ENCODE measurements at places on chromosomes 7 and 10.

DNA sequence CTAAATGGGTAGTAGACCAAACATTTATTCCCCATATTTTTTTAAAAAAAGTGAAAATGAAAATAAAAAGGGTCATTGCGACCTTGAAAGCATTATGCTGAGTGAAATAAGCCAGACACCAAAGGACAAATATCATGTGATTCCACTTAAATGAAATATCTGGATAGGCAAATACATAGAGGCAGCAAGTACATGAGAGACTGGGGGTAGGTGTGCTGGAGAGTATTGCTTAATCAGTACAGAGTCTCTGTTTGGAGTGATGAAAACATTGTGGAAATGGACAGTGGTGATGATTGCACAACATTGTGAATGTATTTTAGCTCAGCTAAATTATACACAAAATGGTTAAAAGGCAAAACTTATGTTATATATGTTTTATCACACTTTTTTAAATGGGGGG lies 169.4 kb downstream of the AKR1D1 start:
- H3K27me3 ChIP-seq: peaks cover 9% of the 10 kb centered on the region
- no peak overlapping the region for H3K4me3 ChIP-seq
- H3K27ac ChIP-seq: no peak overlapping the region
- DNase-seq: no peak
- no peaks in the 10 kb centered on the region for H3K36me3 ChIP-seq

DNA sequence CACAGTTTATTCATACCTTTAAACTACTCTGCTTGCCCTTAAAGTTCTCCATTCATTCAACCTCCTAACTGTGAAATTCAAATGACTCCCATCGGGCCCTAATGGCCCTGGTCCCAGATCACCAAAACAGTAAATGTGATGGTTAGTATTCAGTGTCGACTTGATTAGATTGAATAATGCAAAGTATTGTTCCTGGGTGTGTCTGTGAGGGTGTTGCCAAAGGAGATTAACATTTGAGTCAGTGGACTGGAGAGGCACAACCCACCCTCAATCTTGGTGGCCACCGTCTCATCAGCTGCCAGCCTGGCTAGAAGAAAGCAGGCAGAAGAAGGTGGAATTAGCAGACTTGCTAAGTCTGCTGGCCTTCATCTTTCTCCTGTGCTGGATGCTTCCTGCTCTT lies 80.1 kb upstream of the PLXNA4 start:
- peaks cover 18% of the 10 kb centered on the region for H3K4me1 ChIP-seq
- no peak for DNase-seq
- no peak overlapping the region for H3K27ac ChIP-seq
- H3K4me3 ChIP-seq: no peak overlapping the region
- no peaks in the 10 kb centered on the region for H3K27me3 ChIP-seq

DNA sequence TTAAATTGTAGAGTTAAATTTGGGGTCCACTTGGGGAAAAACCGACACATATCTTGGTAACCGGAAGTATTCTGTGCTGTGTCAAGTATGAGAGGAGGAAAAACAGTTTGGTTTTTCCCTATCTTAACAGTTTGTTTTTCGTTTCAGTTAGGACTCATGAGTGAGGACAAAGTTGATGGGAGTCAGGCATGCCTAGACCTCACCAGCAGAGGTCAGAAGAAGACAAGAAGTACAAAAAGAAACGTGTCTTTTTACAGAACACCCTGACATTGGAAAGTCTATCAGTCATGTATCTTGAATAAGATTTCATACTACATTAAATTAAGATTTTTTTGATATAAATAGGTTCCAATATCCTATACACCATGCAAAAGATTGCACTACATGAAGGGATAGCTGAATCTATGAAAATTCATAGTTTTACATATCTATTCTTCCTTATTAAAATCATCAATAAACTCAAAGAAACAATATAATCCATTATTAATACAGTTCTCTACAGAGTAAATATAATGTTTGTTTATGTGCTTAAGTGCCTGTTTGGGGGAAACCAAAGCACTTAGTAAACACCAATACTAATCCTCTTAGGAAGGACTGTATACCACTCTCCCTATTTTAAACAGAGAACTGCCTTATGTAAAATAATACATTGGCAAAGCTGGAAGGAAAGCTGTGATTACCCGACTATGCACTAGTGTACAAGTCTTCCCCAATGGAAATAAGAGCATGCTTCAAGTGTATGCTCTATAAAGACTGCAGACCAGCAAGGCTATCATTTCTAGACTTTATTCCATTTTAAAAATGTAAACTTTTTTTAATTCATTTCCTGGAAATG lies 95.6 kb downstream of the USP6NL start:
- no peak for DNase-seq
- H3K27me3 ChIP-seq: peaks cover 16% of the 10 kb centered on the region
- H3K27ac ChIP-seq: no peak overlapping the region
- H3K4me3 ChIP-seq: no peak overlapping the region
- no peaks in the 10 kb centered on the region for H3K4me1 ChIP-seq
- peaks cover 2% of the 10 kb centered on the region for H3K36me3 ChIP-seq

DNA sequence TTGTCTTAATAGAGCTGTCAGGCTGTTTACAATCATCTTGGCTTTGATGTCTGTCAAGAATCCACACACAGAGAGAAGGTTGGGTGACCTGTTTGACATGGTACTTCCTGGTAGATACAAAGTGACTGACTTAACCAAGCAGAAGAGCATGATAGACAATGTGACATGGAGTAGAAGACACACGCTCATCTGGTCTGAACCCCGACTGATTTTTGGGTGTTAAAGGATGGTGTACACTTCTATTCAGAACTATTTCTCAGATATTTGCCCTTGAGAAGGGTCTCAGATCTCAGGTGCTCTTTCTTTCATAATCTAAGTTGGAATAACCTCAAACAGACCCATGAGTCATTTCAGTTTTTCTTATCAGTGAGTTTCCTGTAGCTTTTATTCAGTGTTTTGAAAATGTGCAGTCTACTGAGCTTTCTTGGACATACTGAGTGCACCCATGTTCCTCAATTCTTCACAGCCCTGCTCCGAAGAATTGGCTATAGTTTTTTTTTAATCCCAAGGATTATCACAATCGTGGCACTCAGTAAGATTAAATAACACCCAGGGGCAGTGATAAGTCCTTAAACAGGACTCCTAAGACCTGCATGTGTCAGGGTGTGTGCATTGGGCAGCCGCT lies 46.4 kb upstream of the NXPH1 start:
- DNase-seq: no peak
- H3K27ac ChIP-seq: peak overlapping the region; percentile 29
- peaks cover 12% of the 10 kb centered on the region for H3K4me1 ChIP-seq

GRCh38 chr7:43856996-43857395 lies 12.3 kb downstream of the MRPS24 start:
- H3K27ac ChIP-seq: no peak overlapping the region
- H3K36me3 ChIP-seq: no peaks in the 10 kb centered on the region
- DNase-seq: no peak

GRCh38 chr7:143129051-143129450 lies 2.8 kb upstream of the PIP start:
- H3K4me3 ChIP-seq: no peak overlapping the region
- no peaks in the 10 kb centered on the region for H3K36me3 ChIP-seq
- H3K4me1 ChIP-seq: no peaks in the 10 kb centered on the region
- no peak overlapping the region for H3K27ac ChIP-seq

DNA sequence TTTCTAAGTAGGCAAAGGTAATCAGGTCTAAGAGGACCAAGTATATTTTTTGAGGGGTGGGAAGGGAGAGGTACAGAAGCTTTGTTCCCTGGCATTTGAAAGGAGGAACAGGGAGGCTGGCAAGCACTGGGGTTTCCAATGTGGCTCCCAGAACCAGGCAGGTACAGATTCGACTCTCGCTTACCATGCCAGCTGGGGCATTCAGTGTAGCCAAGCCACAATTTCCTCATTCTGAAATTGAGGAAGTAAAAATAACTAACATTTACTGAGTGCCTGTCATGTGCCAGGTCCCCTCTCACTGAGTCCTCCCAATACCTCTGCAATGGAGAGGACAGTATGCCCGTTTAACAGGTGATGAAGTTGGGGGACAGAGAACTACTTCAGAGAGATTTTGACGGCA lies 45.9 kb upstream of the BET1 start:
- no peaks in the 10 kb centered on the region for H3K36me3 ChIP-seq
- H3K27ac ChIP-seq: no peak overlapping the region
- DNase-seq: no peak
- no peak overlapping the region for H3K4me3 ChIP-seq
- peaks cover 49% of the 10 kb centered on the region for H3K27me3 ChIP-seq

GRCh38 chr10:94183666-94184264 lies 179.0 kb downstream of the NOC3L start:
- no peak for DNase-seq
- H3K4me3 ChIP-seq: no peak overlapping the region
- H3K27ac ChIP-seq: no peak overlapping the region
- H3K4me1 ChIP-seq: no peaks in the 10 kb centered on the region
- H3K36me3 ChIP-seq: no peaks in the 10 kb centered on the region

DNA sequence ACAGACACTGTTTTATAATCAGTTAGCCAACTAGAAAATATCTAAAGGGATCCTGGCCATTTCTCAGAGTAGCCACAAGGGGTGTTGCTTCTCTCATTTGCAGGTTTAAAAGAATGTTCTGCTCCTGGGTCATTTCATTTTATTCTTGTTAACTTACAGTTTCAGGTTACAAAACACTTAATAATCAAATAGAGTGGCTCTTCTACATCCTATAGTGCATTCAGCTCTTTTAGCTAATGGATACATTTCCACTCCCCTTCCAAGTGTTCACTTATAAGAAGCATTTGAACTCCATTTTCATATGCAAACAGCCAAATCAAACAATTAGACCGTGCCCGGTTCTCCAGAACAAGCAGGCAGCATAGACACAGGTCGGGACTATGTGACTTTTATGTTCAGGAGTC lies 117.5 kb downstream of the TRIL start:
- H3K4me3 ChIP-seq: no peak overlapping the region
- H3K27me3 ChIP-seq: peaks cover 15% of the 10 kb centered on the region

GRCh38 chr10:101745074-101745696 lies 30.7 kb downstream of the FGF8 start:
- H3K36me3 ChIP-seq: no peaks in the 10 kb centered on the region
- H3K4me1 ChIP-seq: peaks cover 2% of the 10 kb centered on the region
- peaks cover 19% of the 10 kb centered on the region for H3K27me3 ChIP-seq

DNA sequence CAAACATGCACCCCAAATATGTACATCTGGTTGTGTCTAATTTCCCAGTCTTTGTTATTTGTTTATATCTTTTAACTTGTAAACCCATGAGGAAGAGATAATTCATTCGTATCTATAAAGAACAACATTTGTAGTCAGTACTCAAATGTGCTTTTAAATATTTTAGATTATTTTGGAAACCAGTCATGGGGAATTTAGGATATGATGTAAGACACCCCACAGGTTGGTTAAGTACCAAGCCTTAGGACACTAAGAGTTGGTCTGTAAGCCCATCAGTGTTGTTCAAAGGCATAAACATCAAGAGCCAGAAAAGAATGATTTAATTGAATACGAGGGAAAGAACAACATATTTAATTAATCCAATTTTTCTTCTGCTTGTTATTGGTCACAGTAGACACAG lies 421.1 kb upstream of the SEMA3C start:
- no peak for DNase-seq
- no peaks in the 10 kb centered on the region for H3K4me1 ChIP-seq
- no peaks in the 10 kb centered on the region for H3K36me3 ChIP-seq
- H3K27ac ChIP-seq: no peak overlapping the region
- H3K27me3 ChIP-seq: no peaks in the 10 kb centered on the region

GRCh38 chr10:60735244-60735643 lies 43.0 kb upstream of the CDK1 start:
- no peak for DNase-seq
- no peak overlapping the region for H3K27ac ChIP-seq
- no peaks in the 10 kb centered on the region for H3K27me3 ChIP-seq
- H3K36me3 ChIP-seq: peaks cover 5% of the 10 kb centered on the region
- peaks cover 16% of the 10 kb centered on the region for H3K4me1 ChIP-seq
